Activated T-cell treated with anti-CD3 and anti-CD28 coated beads for 24 hours (primary cell): ENCODE measurements at places on chromosomes 6 and 20.

DNA sequence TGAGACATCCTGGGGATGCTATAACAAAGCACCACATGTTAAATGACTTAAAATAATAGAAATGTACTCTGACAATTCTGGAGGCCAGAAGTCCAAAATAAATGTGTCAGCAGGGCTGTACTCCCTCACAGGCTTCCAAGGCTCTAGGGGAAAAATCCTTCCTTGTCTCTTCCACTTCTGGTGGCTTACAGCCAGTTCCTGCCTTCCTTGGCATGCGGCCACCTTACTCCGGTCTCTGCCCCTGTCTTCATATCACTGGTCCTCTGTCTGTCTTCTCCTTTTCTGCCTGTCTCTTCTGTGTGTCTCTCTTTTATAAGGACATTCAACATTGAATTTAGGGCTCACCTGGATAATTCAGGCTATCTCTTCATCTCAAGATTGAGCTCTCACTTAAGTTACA, 155.3 kb upstream of the SYNCRIP start:
- no peak for DNase-seq

DNA sequence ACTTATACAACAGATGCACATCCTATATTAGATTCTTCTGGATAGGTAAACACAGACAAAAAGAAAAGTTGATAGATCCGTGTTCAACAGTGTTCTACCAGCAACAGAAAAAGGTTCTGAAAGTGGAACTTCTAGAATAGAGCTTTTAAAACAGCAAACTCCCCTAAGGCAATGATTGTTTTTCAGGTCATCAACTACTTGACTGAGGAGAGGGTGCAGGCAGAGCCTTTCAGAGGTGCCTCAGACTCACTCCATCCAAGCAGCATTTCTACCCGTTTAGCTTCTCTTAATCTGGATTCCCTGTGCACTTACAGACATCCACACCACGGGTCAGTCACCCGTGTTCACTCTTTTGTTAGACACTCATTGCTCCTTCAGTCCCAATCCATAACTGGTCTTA, 28.9 kb downstream of the FYN start:
- DNase-seq, result no peak

DNA sequence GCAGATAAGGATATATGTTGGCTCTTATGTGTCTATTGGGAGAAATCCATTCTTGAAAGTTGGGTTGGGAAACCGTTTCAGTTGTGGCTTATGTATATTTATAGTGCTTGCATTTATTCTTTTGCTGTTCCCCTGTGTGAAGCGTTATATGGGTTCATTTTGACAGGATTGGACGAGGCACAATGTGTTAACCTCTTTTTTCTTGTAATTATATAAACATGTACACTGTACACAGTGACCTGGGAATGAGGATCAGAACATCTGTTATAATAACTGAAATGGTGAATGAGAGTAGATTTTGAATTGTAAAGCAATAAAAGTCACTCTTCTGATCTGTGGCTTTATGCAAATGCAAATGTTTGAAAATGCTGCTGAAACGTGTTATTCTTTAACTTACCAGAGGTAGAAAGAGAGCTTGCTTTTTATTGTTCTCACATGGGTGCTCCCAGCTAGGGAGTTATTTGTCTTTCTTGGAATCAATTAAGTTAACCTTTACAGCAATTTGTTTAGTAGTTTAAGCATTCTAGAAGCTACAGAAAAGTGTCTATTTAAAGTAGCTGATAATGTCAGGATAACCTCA, 213.7 kb downstream of the GRIK2 start:
- no peak for DNase-seq

DNA sequence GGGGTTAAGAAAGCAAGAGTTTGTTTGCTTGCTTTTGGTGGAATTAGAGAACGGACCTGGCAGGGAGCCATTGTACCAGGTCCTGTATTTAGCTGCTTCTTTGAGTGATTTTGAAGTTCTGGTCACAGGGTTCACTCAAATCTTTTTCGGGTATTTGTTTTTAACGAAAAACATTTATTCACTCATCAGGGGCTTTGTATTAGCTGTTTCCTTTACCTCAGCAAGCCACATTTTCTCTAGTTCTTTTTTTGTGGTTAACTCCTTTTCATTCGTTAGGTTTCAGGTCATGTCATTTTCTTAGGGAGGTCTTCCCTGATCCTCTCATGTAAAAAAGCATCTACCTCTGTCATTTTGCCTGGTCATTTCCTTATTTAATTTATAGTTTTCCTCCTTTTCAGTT, 1502.2 kb downstream of the GRIK2 start:
- DNase-seq, result no peak

DNA sequence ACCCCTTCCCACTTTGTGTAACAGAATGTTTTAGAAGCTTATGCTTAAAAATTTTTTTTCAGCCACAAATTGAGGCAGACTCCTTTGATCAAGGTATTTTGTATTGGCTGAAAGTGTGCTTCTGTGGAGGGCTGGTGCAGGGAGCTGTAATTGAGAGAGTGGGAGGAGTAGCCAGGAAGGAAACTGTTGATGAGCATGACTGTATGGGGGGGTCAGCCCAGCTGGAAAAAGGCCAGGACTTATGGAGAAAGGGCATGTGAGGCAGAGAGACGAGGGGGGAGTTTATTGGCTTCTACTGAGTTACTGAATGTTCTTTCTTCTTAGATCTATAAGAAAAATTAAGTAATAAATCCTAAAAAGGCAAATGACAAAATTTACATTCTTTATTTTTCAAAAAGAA, 13.4 kb downstream of the RFPL4B start:
- no peak for DNase-seq

GRCh38 chr6:166955865-166956443, 396 bp downstream of the RNASET2 start:
- DNase-seq, result no peak

- DNase-seq, result no peak
Measured at GRCh38 chr6:110746680-110747079, 68.6 kb downstream of the CDK19 start.

DNA sequence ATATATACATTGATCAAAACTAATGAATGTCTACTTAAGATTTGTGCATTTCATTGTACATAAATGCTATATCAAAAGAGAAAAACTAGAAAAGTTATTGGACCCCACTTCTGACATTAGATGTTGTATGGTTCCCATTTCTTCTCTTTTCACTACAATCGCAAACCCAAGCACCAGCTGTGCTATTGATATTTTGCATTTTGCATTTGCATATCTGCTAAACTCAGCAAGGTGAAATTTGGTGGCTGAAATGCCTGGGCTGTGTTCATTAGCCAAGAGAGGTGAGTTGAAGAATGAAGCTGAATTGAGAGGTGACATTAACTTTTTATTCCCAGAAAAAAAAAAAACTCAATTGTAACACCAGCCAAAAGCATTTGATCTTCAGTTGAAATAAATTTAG, 232.1 kb upstream of the TENT5A start:
- no peak for DNase-seq

DNA sequence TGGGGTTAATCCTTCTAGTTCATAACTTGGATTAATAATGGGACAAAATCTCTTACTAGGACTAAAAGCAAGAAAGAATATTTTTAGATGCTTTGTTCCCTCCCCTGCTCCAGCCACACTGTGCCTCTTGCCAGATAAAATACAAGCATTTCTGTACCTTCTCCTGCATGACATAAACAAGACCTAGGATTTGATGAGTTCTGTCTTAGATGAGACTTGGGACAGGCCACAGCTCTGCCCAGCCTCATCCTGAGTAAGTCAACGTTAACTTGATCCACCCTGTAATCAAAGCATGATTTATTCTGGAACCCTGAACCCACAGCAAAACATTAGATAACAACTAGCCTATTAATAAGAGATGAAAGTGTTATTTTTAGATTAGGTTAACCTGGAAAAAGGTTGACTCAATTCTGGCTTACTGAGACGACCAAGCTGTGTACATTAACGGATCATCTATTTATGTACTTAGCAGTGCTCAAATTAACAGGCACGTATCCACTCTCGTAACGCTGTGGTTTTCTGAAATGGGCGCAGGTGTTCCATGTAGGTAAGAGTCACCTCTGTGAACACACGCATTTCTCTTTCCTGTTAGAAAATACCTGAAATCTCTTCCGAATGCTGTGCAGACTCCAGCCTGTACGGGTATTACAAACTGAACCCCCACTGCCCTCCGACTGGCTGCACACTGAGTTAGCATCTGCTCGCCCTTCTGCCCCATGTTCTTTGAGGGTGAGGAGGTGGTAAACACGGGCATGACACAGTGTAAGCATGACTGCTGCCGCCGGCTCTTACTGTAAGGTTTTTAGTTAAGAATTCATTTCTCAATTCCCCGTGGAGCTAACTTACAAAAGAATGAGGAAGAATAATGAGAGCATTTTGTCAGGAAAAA, 132.1 kb upstream of the FOXQ1 start:
- DNase-seq, result no peak

- no peak for DNase-seq
Measured at GRCh38 chr6:677919-678318, 15.0 kb downstream of the EXOC2 start.

- no peak for DNase-seq
Measured at GRCh38 chr6:64255000-64255399, 619.4 kb downstream of the PHF3 start.

GRCh38 chr20:32574296-32575226, 10.6 kb downstream of the NOL4L start:
- peak; percentile 26 for DNase-seq
